Activated CD4-positive, alpha-beta T cell treated with anti-CD3 and anti-CD28 coated beads, Interleukin-2, amount 50 U/mL, for 16 hours (primary cell): ENCODE measurements at places on chromosomes 2 and 18.
A peak's percentile ranks its signal among the peaks of the same experiment; 100 is the strongest.

DNA sequence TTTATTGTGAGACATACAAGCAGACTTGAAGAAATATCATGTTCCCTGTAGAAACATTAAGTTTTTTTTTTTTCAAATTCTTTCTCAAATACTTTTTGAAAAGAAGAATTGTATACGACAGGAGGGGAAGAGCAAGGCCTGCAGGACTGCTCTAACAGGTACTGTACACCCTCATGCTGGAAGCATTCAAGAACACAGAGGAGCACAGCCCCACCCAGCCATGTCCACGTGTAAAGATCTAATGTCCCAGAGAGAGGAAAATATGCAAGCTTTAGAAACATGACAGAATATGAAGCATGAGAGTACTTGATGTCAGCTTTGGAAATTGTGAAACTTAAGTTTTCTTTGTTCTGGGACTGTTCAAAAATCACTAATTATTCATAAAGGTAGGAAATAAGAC, 191.6 kb downstream of the TTC32 start:
- DNase-seq, result no peak

- DNase-seq, result no peak
Measured at GRCh38 chr2:135202751-135203150, 150.7 kb downstream of the RAB3GAP1 start.

- DNase-seq, result no peak
Measured at GRCh38 chr2:151043484-151043883, 218.2 kb downstream of the RBM43 start.

DNA sequence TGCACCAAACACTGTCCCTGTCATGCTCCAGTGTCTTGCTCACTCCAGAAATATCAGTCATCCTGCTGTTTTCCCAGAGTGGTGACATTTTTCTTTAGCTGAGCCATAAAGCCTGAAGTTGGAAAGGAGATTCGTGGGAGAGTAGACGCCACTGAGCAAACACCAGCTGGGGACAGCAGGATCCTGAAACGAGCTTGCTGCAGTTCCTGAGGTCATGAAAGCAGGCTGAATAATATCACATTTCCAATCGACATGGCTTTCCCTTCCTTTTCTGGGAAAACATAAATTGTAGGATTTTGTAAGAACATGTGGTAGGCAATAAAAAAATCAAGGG, 276.4 kb downstream of the CDCA7 start:
- DNase-seq, result no peak

DNA sequence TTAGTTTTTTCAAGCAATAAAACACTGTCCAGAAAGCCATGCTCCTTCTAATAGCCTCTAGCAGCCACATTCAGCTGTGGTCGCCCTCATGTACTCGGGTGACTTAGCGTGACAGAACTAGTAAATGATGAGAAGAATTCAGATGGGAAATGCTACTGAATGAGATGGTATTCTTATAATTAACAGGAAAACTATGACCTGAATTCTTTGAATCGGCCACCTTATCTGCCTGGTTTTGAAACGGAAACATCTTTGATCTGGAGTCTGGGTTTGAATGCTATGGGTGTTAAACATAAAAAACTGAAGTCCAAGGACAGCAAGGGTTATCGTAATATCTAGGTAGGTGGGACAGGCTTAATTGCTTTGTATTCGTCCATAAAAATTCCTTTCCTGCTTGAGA, 138.8 kb upstream of the DNMT3A start:
- DNase-seq, result peak; percentile 15

- DNase-seq, result no peak
Measured at GRCh38 chr2:12032398-12032797, 286.0 kb downstream of the LPIN1 start.

DNA sequence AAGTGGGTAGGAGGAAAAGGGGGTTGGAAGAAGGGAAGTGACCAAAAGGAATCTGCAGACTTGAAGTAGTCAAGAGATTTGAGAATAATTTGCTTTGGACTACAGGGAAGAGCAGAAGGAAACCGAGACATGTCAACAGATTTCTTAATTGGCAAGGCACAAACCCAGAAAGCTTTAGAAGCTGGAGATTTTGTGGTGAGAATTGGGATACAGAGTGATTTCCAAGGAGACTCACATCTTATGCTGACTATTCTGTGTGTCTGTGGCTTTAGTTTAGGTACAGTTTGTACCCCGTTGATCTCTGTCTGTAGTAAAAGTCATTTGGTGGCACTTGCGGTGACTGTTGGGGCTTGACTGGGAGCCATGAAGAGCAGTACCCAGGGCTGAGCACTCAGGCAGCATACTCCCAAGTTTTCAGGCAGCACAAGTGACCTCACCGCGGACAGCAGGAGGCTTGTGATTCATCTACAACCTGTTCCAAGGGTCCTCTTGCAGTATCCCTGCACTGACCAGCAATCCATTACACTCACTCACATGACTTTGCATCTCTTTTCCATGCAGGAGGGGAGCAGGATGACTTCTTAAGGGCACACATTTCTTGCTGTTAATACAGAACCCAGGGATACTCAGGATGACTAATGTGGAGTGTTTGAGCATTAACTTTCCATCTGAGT, 97.1 kb upstream of the TNP1 start:
- DNase-seq, result no peak

- no peak for DNase-seq
Measured at GRCh38 chr2:59932341-59932740, 621.1 kb downstream of the BCL11A start.

DNA sequence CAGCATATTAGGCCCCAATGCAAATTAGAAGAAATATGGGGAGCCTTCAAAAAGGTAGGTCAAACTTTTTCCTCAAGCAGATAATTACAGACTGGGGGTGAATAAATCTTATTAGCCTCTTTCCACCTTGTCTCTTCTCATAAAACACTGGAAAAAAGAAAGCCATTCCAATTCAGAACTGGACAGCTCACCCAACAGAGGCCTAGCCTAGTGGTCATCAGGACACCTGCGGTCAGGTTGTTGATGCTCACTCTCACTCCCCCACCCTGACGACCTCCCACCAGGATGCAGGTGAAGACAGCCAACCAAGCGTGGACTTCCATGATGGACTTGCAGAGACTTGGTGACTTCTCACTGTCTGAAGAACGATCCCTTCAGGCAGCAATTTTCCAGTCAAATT, 207.1 kb downstream of the ALK start:
- DNase-seq, result no peak

DNA sequence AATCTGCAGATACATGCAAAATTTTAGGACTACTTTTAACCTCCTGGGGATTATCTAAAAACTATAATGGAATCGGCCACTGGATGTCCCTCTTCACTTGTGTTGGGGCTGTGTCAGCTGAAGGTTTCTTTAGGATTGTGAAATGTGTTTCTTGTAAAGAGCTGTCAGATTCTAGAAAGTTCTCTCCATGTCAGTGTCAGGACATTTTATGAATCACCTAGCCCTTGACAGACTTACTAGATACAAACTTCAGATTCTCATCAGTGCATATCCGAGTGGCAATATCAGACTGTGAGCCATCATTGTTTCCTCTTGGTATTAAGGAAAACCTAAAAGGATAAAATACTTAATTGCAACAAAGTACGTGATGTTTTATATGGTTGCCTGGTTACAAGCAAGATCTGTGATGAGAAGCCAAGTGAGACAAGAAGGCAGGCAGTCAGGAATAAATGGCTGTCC, 107.3 kb downstream of the CPS1 start:
- DNase-seq, result no peak
